ENCODE measurements at places on chromosomes 12 and 14.

DNA sequence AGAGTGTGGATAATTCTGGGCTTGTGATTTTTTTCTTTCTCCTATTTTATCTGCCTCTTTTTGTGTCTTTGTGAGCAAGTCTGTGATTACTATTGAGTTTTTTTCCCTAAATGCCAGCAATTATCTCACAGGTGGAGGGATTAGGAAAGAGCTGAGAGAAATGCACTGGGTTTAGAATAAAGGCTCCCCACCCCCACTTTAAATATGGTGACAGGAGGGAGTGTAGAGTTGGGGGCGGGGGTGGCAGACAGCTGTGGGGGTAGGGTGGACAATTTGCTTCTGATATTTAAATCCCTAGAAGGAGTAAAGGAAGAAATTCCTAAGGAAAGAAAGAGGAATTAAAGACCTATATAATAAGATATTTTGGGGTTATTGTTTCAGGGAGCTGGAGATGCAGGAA lies 145.9 kb downstream of the NRXN3 start:
- DNase-seq, result no peak

GRCh38 chr12:30016540-30017055 lies 232.9 kb upstream of the TMTC1 start:
- DNase-seq, result no peak

- DNase-seq, result no peak
Observed at GRCh38 chr14:61153914-61154545, 127.1 kb downstream of the TMEM30B start.

DNA sequence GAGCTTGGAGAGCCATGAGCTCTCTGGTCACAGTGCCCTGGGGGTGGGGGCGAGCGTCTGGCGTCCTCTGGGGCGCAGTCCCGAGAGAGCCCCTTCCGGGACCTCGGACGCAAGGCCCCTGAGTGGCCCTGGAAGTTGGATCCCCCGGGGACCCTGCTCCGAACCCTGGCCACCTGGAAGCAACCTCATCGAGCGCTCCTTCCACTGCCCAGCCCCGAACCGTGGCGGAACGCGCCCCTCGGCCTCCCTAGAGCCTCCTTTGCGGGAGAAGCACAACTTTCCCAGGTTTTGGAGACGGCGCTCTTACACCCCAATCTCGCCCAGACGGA lies 1.2 kb downstream of the NOS1 start:
- DNase-seq, result no peak

DNA sequence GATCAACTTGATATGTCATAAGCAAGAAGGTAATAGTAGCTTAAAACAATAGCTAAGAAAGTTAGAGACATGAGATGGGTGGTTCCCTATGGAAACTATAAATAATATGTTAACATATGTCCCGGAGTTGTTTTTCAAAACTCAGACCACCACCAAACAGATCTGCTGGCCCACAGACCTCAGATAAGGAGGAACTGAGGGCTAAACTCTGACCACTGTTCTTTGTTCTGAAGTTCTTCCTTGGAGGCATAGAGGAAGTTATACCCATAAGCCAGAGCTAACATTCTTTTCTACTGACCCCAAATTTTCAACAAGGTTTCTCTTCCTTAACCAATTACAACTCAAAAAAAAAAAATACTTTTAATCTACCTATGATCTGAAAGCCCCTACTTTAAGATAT lies 156.1 kb upstream of the FSCB start:
- no peak for DNase-seq

- DNase-seq, result no peak
Observed at GRCh38 chr12:100289038-100289437, 22.1 kb downstream of the SCYL2 start.

GRCh38 chr14:56125772-56126636 lies 7.8 kb downstream of the PELI2 start:
- DNase-seq, result no peak

DNA sequence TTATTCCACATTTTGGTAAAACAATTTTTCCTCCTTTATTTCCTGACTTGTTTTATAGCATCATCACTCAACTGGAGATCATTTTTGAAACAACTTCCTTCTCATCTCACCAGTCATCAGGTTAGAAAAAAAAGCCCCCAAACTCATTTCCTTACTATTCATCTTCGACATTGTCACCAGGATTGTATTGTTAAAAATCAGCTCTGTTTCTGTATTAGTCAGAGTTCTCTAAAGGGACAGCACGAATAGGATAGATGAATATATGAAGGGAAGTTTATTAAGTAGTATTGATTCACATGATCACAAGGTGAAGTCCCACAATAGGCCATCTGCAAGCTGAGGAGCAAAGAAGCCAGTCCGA lies 392.6 kb downstream of the FUT8 start:
- DNase-seq, result no peak

DNA sequence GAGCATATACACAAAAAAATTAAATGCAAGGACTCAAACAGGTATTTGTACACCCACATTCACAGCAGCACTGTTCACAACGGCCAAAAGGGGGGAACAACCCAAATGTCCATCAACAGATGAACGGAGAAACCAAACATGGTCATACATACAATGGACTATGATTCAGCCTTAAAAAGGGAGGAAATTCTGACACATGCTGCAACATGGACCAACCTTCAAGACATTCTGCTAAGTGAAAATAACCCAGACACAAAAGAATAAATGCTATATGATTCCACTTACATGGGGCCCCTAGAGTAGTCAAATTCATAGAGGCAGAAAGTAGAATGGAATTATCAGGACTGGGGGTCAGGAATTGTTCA lies 29.5 kb downstream of the ACTN1 start:
- DNase-seq, result no peak

- no peak for DNase-seq
Observed at GRCh38 chr12:93698307-93699092, 21.3 kb downstream of the CRADD start.

- DNase-seq, result peak; percentile 41
Observed at GRCh38 chr14:66507181-66507721, 696 bp upstream of the GPHN start.

- no peak for DNase-seq
Observed at GRCh38 chr12:131390412-131391334, 320.2 kb upstream of the SFSWAP start.

DNA sequence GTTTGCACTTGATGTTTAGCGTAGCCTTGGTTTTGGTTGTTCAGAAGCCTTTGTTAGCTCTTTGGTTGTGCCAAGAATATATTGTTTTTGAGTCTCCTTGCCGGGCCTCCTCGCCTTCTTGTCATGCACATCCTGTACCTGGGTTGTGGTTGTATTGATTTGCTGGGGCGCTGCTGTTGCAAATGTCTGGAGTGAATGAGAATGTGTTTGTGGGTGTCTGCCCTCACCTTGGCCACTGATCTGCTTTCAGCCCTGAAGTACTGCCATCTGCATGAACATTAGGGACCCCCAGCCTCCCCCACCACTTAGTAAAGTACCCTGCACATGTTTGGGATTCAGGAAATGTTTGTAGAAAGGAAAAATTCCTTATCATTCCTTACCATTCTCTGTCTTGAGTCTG lies 16.5 kb downstream of the PRKCH start:
- DNase-seq, result peak; percentile 90

DNA sequence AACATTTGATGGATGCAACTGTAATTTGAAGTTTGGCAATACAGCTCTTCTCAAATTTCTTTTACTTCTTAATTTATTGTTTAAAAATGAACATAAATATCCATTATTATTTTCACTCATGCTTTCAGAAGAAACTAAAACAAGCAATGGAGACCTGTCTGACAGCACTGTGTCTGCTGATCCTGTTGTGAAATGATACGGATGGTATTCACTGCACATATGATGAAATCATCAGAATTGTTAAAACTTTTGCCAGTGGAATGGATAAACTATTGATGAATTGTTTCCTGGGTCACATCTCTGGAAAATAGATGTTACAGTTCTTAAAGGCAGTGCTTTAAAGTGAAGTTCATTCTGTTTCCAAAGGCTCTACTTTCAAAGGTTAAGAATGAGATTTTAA lies 59.2 kb downstream of the WASHC4 start:
- DNase-seq, result no peak

DNA sequence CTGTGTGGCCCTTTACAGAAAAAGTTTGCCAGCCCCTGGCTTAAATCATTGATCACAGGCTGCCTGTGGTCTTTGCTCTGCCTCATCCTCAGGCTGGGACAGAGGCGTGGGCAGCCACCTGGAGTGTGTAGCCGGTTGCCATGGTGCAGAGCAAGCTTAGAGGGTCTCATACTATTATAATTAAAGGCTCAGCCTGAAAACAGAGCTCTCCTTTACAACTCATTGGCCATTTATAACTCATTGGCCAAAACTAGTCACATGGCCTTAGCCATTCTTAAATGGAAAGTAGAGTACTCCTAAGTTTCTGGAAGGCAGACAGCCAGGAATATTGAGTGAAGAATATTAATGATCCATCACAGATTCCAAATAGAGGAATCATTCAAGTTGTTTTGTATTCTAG lies 3.0 kb downstream of the HSP90B1 start:
- no peak for DNase-seq

- no peak for DNase-seq
Observed at GRCh38 chr14:24106672-24107271, 7.8 kb upstream of the DCAF11 start.

DNA sequence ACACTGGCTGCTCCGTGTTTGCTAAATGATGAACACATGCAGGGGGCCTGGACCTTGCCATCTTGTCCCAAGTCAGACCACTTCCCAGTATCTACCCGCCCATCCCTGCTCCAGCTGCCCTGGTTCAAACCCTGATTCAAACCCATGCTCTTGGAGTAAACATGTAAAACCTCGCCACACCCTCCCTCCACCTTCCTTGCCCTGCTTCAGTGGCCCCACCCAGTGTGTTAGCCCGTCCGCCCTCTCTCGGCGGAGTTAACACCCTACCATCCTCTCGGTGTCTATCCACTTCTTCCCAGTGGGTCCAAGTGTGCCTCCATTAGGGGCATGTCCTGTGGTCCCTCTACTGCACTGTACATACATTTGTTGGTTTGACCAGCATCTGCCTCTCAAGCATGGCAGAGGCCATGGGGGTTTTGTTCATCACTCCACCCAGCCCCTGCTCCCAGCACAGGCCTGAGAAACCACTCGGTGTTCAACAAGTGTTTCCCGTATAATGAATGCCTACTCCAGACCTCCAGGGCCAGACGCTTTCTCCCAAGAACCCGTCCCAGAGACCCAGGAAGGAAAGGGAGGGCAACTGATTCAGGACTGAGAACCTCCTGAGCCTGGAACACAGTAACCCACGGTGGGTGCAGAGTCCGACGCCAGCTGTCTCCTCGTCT lies 37.1 kb downstream of the P2RX4 start:
- no peak for DNase-seq

- no peak for DNase-seq
Observed at GRCh38 chr12:67439611-67440010, 170.5 kb downstream of the CAND1 start.

DNA sequence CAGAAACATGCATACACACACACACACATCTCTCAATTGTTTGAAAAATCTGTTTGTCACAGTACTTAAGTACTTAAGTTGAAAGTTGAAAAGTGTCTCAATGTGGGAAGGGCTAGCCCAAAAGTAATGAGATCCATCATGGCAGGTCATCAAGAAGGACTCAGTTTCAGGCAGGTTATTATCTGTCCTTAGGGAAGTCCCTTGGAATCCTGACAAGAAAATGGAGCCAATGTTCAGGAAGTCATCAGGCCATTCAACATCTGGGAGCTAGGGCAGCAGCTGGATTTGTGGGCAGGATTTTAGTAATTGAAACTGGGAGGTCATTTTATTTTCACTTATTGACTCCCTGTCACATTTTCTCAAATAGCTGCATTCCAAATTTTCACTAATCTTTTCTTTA lies 56.0 kb downstream of the MSRB3 start:
- DNase-seq, result no peak

- DNase-seq, result no peak
Observed at GRCh38 chr12:89411846-89412245, 59.5 kb upstream of the DUSP6 start.

- no peak for DNase-seq
Observed at GRCh38 chr12:10068644-10069043, 30.1 kb downstream of the CLEC1A start.

- DNase-seq, result no peak
Observed at GRCh38 chr12:88756153-88756552, 175.9 kb upstream of the KITLG start.

DNA sequence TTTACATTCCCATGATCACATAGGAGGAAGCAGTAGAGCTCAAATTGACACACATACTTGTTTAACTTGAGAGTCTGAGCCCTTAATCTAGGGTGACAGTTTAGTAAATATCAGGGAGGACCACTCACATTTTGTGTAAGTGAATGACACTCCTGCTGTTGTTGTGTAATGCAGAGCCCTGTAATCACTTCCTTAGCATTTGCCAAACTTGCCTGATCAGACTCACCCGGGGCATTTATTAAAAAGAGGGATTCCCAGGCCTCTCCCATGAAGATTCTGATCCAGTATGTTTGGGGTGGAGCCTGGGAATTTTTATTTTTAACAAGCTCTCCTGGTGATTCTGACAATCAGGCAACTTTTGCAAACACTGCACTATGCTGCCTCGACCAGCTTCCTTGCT lies 119.6 kb downstream of the NUAK1 start:
- no peak for DNase-seq

DNA sequence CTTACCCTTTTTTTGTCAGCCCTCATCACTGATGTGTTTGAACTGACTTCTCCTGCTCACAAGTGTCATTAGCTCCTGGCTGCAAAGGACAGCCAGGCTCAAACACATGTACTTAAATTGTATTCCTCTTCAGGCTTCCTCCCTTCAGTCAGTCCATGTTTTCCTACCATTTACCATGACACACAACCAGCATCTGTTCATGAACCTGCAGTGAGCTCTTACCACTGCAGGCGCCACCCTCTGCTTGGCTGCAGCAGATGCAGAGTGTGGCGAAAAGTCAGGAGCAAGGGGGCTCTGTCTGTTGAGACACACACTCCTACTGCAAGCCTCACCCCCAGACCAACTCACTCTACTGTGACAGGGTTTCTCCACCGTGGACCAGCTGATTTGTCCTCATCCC lies 70.2 kb downstream of the TSPAN11 start:
- no peak for DNase-seq

DNA sequence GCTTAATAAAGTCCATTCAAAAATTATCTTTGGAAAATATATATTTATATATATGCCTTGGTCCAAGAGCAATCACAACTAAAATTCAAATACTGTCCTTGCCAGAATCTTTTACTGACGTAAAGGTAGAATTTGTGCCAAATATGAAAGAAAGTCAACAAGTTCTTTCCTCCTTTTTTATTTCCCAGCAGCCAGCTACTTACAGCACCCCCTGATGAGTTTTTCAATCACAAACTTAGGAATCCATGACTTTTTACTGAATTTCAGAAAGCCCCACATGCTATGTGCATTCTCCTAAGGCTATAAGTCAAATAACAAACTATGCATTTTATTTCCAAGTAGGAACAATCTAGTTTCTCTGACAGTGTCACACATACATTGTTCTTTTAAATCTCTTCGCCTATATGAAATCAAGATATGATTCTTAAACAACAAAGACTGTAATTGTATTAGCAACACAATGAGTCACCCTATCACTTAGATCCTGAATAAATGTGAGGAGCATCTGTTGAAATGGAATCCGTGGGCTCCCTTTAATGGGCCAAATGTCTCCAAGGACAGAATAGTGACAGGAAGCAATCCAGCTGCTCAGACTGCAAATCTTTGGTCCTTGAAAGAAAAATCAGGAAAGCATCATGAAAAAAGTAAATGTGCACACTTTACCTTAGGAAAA lies 271.4 kb downstream of the DUSP6 start:
- DNase-seq, result no peak

GRCh38 chr14:99733211-99733539 lies 49.1 kb downstream of the CYP46A1 start:
- no peak for DNase-seq
